Activated CD4-positive, alpha-beta memory T cell treated with anti-CD3 and anti-CD28 coated beads, Interleukin-2, amount 10 ng/mL, durations not matched to agents 7 days and 5 days (primary cell): ENCODE measurements at places on chromosomes 4 and X.

- no peak for DNase-seq
- H3K4me1 ChIP-seq = peaks cover 18% of the 10 kb centered on the region
- no peak overlapping the region for H3K4me3 ChIP-seq
- H3K36me3 ChIP-seq = peaks cover 2% of the 10 kb centered on the region
- no peak overlapping the region for H3K27ac ChIP-seq
Observed at GRCh38 chr4:2388429-2389182, 29.8 kb downstream of the ZFYVE28 start.

GRCh38 chr4:3177426-3177825 is 71.5 kb upstream of the MSANTD1 start:
- no peaks in the 10 kb centered on the region for H3K27me3 ChIP-seq
- DNase-seq = no peak
- H3K36me3 ChIP-seq = peaks cover 50% of the 10 kb centered on the region
- H3K4me3 ChIP-seq = no peak overlapping the region

- H3K4me1 ChIP-seq = peaks cover 49% of the 10 kb centered on the region
- DNase-seq = no peak
- H3K27me3 ChIP-seq = no peaks in the 10 kb centered on the region
- H3K36me3 ChIP-seq = peaks cover 73% of the 10 kb centered on the region
Observed at GRCh38 chr4:2744576-2745270, 11.4 kb downstream of the TNIP2 start.

DNA sequence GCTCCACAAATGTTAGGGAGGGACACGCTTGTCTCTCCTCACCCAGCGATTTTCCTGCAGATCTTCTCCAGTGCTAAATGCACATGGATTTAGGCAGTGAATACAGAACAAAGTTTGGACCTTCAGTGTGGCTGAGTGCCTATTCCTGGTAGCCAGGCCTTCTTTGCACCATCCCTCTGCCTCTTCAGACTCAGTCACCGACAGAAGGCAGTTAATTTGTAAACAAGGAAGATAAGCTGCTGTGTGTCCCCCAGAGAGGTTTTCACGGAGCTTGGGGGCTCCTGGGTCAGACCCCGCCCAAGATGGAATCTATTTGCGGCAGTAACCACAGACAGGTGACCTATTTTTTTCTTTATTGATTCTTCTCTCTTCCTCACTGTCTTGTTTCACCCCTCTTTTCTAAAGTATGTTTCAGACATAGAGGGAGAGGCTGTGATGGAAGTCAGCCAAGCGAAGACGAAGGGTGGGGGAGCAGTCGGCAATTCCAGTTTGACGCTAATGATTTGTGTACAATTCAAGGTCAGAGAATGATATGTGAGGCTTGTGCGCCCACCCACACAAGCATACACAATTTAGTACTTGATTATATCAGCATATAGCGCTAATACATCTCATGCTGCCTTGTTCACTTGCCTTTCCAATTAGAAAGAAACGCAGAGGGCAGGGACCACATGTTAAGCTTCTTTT is 200.8 kb downstream of the MGST2 start:
- H3K4me1 ChIP-seq = no peaks in the 10 kb centered on the region
- no peak overlapping the region for H3K4me3 ChIP-seq
- H3K27ac ChIP-seq = no peak overlapping the region
- no peak for DNase-seq
- H3K36me3 ChIP-seq = no peaks in the 10 kb centered on the region
- H3K27me3 ChIP-seq = peaks cover 17% of the 10 kb centered on the region

- H3K4me1 ChIP-seq = no peaks in the 10 kb centered on the region
- no peak overlapping the region for H3K27ac ChIP-seq
- no peak overlapping the region for H3K4me3 ChIP-seq
- H3K36me3 ChIP-seq = no peaks in the 10 kb centered on the region
Observed at GRCh38 chr4:137762591-137762990, 230.3 kb upstream of the PCDH18 start.

- no peak for DNase-seq
- H3K36me3 ChIP-seq = peaks cover 8% of the 10 kb centered on the region
- peaks cover 2% of the 10 kb centered on the region for H3K4me1 ChIP-seq
- H3K4me3 ChIP-seq = no peak overlapping the region
Observed at GRCh38 chrX:110036162-110037033, 33.5 kb downstream of the TMEM164 start.

- H3K4me3 ChIP-seq = no peak overlapping the region
- no peak overlapping the region for H3K27ac ChIP-seq
- H3K4me1 ChIP-seq = peaks cover 26% of the 10 kb centered on the region
Observed at GRCh38 chr4:77153006-77153405, 4.0 kb upstream of the CCNG2 start.

DNA sequence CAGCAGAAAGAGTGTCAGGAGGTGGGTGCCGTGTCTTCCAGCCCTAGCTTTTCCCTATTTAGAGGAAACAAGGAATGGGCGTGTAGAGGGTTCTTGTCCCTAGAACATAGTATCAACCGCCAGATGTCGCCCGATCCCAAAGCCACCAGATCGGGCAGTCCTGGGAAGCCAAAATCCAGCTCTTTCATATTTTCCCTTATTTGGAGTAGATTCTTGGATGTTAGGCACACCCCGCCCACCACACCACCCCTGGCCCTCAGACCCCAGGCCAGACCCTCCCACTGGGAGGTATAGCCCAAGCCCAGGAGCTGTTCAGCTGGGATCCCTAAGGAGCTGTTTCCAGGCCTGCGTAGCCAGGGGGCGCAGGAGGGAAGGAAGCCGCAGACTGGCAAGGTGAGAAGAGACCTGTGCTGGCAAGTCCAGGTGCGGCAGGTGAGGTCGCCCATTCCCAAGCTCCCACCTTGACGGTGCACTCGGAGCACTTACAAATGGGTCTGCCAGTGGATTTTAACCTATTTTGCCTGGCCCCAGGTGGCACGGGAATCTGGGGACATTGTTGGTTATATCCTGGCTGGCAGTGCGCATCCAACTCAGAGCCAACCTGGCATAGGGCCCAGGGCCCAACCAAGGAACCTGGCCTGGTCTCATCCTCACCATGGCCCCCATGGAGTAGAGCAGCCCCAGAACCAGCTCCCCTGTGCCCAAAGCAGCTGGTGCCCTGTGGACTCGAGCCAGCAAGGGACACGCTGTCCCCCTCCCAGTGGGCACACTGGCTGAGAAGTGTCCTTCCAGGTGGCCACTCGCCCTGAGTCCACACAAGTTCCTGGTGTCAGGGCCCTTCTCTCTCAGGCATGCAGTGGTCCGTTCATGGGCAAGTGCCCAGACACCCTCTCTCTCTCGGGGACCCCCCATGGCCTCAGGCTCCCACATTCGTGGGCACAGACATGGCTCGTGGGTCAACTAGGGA is 811 bp downstream of the FLNA start:
- no peaks in the 10 kb centered on the region for H3K27me3 ChIP-seq
- H3K27ac ChIP-seq = peak overlapping the region; percentile 65
- H3K4me3 ChIP-seq = peak overlapping the region; percentile 73
- H3K4me1 ChIP-seq = peaks cover 29% of the 10 kb centered on the region

DNA sequence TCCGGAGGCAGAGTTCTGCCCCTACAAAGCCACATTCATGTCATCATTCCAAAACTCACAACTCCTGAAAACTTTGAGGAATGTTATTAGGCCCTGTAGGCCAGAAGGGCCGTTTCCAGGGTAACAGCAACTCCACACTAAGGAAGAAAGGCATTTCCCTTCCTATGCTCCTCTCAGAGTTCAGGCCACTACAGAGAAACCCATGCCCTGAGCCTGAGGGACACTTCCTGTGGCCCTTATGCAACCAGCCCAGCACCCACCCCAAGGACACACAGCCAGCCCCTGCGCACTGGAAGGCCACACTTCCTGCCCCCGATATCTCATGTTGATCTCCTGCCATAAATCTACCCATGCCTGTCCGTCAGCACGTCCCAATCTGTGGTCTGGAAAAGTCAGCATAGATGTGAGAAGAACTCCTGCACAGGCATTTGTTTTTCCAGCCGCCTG is 289.3 kb downstream of the BCOR start:
- H3K27me3 ChIP-seq = peaks cover 3% of the 10 kb centered on the region
- H3K4me3 ChIP-seq = no peak overlapping the region
- no peaks in the 10 kb centered on the region for H3K36me3 ChIP-seq
- no peak overlapping the region for H3K27ac ChIP-seq
- no peaks in the 10 kb centered on the region for H3K4me1 ChIP-seq
- DNase-seq = no peak

GRCh38 chrX:149650162-149650561 is 18.6 kb upstream of the TMEM185A start:
- H3K4me3 ChIP-seq = no peak overlapping the region
- DNase-seq = no peak

DNA sequence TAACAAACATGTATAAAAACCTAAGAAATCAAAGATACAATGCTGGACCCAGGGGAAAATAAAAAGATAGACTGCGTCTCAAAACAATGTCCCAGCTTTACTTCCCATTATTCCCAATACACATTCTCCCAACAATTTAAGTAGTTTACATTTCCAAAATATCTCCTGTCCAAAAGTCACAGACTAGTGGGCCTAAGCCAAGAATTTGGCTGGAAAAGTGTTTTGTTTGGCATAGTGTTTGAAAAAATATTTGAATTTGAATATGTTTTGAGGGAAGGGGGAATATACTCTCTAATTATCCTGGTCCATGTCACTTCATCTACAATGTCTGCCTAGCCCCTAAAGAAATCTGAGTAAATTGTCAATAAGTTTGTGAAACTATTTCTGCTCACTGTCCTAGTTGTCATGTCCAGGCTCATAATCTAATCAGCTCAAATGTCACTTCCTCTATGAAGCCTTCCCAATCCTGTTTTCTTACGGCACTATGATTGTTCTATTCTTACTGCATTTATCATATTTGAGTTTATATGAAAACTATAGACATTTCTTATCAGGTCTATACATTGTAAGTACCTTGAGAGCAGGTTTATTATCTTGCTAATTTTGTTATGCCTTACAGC is 74.4 kb downstream of the SEC24D start:
- no peak for DNase-seq
- H3K27ac ChIP-seq = no peak overlapping the region
- H3K4me1 ChIP-seq = peaks cover 5% of the 10 kb centered on the region
- H3K4me3 ChIP-seq = no peak overlapping the region
- H3K36me3 ChIP-seq = peaks cover 46% of the 10 kb centered on the region
- no peaks in the 10 kb centered on the region for H3K27me3 ChIP-seq

DNA sequence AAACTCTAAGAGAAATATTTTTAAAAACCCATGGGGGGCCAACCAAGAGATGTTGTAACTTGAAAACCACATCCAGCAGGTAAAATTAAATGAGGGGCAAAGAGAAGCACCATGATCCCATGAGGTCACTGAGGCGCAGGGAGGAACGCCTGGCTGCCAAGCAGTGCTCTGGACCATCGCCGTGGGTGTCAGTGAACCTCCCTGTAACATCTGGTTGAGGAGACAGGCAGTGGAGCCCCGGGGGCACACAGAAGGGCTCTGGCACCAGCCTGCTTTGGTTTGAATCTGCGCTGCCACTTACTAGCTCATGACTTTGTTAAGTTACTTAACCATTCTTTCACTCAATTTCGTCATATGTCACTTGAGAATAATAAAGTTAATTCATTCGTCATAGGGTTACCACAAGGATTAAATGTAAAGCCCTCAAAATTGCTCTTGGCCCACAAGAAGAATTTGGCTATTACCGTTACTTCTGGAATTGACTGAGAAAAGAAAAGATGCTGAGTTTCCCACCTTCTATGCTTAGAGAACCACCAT is 41.6 kb upstream of the SLC25A4 start:
- DNase-seq = no peak
- no peaks in the 10 kb centered on the region for H3K4me1 ChIP-seq
- H3K27me3 ChIP-seq = peaks cover 23% of the 10 kb centered on the region
- no peak overlapping the region for H3K4me3 ChIP-seq
- no peaks in the 10 kb centered on the region for H3K36me3 ChIP-seq

- H3K27me3 ChIP-seq = peaks cover 28% of the 10 kb centered on the region
- no peak overlapping the region for H3K4me3 ChIP-seq
- H3K36me3 ChIP-seq = no peaks in the 10 kb centered on the region
- no peak overlapping the region for H3K27ac ChIP-seq
- H3K4me1 ChIP-seq = no peaks in the 10 kb centered on the region
Observed at GRCh38 chr4:168945291-168945690, 64.8 kb downstream of the CBR4 start.

- H3K4me1 ChIP-seq = no peaks in the 10 kb centered on the region
- no peaks in the 10 kb centered on the region for H3K27me3 ChIP-seq
- no peak for DNase-seq
- H3K27ac ChIP-seq = no peak overlapping the region
- H3K4me3 ChIP-seq = no peak overlapping the region
- H3K36me3 ChIP-seq = no peaks in the 10 kb centered on the region
Observed at GRCh38 chr4:174933083-174933482, 14.9 kb downstream of the ADAM29 start.

DNA sequence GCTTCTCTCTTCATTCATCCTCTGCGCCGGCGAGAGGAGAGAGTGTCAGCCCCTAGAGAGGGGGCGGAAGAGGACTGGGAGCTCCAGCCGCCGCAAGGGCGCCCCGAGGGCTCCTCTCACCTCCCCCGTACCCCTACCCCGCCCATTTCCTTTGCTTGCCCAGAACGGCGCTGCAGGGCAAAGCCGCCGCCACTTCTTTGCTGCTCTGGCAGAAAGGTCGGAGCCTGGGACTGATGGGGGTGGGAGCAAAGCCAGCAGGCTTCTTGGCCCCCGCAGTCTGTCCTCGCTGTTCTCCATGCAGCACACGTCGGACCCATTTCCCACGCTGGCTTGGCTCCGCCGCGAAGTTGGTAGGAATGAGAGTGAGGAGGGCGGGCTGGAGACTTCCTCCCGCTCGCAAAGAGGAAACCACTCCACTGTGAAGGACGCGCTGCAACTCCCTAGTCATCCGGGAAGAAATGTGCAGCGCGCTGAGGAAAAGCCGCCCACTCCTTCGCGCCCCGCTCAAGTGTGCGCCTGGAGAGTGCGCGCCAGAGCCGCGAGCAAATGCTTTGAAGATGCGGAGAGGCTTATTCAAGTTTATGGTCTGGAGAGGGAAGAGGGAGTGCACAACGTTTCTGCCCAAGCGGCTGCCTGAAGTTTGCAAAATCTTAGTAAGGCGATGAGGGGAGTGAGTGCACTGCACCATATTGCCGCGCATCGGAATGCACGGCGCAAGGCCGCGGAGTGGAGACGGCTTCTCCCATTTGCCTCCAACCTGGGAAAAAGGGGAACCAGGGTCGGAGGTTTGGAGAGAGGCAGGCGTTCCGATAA is 2.8 kb upstream of the PCDH7 start:
- H3K4me1 ChIP-seq = peaks cover 29% of the 10 kb centered on the region
- peak overlapping the region; percentile 23 for H3K27ac ChIP-seq
- peak; percentile 24 for DNase-seq
- H3K27me3 ChIP-seq = peaks cover 49% of the 10 kb centered on the region
- peak overlapping the region; percentile 56 for H3K4me3 ChIP-seq
- H3K36me3 ChIP-seq = peaks cover 12% of the 10 kb centered on the region
